Upper lobe of right lung (tissue), 1 donor: ENCODE measurements at places on chromosomes 1 and 21.

DNA sequence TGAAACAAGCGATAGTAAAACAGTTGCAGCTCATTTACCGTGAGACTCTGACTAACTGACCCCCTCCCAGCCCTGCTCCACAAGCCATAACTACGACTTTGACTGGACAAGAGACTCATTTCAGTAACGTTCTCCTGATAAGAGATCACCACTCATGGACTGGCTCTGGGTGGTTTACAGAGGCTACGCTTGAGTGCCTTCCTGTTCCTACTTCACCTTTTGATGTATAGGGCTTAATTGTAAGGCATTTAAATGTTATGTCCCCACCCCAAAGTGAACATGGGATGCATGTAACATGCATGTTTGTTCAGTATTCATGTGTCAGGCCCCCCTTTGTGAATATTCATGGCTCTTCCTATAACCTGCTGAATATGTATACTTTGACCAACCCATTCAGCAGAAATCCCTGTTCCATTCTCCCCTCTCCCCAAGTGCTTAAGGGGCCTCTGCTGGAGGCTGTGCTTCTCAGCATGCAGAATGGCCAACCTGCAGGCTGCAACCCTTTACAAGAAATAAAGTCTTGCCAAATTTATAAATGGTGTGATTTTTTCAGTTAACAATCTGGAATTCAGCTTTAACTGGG lies 50.7 kb upstream of the SPOCD1 start:
- no peak for DNase-seq

DNA sequence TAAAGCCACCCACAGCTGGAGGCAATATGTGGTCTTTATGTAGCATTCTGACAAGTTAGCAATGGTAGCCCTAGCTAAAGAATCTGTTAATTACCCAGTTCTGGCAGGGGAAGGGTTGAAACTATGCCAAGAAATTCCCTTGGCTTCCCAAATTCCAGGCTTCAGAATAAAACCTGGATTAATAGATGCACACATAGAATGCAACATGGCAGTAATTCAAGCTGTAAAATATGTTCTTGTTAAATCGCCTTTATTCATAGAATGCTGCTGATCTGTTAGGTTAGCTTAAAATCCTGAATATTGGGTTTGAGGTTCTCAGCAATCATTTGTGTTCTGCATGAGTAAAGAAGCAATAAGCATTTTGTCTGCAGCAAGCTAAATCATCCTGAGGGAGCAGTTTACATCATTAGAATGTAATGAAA lies 80.1 kb downstream of the ZNF326 start:
- DNase-seq, result no peak

DNA sequence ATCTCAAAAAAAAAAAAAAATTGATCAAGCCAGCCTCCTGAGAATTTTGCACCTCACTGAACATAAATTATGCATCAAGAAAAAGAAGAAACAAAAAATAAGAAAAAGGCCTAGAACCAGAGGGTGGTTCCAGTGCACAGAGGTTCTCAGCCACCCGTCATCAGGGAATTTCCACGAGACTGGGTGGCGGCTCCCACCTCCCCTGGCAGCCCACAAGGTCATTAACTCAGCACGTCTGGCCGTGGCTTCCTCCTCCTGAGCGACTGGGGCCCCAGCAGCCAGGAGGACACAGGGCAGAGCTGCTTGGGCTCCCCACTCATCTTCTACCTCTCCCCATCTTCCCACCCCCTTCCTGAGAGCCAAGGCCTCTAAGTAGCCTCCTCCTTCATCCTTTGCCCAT lies 15.7 kb upstream of the TMEM51 start:
- peak; percentile 52 for DNase-seq

DNA sequence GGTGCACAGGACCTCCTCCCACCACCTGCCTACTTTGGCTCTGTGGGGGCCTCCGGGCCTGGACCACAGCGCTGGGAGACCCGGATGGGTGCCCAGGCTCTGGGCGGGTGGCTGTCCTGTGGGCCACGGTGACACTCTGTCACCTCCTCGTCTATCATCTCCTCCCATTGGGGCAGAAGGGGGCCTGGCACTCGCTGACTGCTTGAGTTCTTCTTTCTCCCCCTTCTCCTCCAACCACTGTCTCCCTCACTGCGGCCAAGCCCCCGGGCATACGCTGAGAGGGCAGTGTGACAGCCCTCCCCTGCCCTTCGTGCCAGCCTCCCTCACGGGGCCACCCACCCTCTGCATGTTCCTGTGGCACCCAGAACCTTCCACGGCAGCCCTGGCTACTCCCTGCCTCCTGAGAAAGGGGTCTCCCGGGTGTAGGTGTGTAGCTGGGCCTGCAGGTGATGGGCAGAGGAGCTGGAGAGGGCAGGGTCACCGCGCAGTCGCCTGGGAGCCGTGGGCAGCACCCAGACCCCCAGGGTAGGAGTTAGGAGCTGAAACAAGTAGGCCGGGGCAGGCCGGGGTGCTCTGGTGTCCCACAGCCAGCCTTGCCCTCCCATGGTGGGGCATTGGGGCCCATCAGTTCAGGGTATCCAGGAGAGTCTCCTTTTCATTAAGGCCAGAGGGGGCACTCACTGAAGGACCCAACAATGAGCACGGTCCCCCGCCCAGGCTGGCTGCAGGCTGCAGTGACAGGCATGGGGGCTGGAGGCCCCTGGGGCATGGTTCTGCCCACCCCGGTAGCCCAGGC lies 9.2 kb upstream of the ARF1 start:
- peak; percentile 60 for DNase-seq

DNA sequence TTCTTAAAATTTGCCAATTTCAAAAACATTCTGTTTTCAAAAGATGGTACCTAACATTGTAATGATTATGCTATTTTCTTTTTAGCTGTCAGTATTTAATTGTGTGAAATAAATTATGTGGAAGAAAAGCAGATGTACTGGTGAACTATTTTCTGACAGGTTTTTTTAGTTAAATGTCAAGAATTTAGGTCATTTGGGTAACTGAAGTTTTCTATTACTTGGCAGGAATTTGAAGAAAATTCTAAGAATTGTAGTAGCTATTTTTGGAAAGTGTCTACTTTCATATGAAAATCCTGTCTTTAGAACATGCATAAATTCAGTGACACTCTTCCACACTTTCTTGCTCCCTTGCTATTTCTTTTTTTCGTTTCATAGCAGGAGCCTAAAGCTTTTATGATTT lies 28.5 kb upstream of the PTPRC start:
- no peak for DNase-seq

DNA sequence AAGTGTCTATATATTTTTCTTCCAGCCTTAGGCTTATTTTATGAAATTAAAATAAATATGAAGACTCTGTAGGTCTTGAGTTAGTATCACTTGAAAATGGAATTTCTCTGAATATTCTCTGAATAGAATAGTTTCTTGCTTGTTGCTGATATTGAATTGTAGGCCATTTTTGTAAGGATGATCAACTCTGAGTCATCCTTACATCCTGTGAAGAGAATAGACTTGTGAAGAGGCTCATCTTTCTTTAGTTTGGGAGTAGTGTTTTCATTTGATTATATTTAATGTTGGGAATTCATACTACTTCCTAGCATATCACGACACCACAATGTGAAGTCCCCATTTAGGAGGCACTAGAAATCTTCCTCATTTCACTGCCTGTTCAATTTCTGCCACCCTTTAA lies 27.5 kb upstream of the CD1D start:
- DNase-seq, result no peak

DNA sequence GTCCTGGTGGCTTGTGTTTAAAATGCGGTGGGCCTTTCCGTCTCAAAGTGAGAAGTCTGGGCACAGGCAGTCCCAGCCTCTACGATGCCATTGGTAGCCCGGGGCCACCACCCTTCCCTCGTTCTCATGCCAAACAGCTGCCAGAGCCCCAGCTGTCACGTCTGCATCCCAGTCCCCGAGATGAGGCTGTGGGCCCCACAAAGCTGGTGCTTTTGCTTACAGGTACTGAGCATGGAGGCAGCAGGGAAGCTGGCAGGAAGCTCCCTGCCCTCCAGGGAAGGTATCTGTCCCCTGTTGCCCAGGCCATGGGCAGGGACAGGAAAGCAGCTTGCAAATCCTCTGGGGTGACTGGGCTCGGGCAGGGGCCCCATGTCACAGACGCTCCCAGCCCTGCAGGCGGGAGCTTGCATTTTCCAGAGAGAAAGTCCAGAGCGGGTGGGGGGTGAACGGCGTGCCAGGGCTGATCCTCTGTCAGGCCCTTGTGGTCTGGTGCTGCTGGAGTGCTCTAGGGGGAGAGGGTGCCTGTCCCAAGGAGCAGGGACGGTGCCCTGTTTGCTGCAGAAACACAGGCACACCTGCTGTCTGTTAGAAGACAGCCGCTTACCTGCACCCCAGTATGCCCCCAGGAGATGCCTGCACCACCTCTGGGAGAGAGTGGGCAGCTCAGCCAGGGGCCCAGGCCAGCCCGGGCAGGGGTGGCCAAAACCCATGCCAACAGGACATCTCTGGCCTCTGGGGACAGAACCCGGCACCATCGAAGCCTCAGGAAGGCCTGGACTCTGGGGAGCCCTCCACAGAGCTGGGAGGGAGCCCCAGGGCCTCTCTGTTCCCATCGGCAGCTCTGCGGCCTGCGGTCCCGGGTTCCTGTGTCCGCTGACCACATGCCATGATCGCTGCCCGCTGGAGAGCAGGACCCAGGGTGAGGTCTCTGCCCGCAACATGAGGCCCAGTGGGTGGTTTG lies 45.9 kb downstream of the SLX9 start:
- peak; percentile 64 for DNase-seq

DNA sequence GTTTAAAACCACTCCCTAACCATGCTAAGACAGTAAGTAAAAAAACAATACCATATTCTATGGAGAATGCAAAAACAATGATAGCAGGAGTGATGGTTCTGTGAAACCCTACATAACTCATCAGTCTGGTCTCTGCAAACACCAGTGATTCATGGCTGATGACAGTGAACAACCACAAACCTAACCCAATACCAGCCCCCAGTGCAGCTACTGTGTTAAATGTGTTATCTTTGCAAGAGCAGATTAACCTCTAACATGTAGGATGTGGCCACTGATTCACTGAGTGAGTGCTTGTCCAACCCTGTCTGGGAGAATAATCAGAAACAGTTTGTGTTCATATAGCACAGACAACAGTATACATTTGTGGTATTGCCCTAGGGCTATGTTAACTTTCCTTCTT lies 100.2 kb upstream of the COG2 start:
- DNase-seq, result no peak

DNA sequence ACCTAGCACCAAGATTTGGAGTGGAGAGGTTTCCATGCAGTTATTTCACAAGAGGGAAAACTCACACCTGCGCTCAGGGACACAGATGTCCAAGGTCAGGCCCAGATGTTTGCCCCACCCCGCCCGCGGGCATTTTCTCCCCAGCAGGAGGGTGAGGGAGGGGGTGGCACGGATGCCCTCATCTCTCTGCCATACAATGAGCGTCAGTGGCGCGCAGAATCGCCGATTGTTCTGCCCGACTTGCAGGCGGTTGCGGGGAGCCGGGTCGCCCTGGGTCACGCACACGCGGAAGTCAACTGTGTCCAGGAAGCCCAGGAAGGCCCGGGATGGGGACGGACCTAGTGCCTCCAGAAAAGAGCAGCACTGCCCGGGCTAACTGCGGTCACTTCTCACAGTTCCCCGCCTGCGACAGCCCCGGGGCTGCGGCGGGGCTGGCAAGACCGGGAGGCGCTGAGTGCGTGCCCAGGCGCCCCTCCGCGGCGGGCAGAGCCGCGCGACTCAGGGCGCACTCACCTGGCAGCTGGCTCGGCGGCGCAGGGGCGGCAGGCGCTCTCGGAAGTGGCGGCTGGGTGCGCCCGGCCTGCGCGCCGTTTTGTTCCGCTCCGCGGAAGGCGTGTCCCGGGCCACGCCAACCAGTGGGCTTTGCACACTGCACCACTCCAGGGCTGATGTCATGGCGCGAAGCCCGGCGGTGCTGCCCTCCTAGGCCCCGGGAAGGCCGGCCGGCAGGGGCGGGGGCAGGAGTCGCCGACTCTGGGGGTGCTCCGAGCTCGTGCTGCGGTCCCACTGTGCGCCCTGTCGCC lies at the start of gene CSRP1:
Gene CSRP1, minus strand, starts transcription at position 567 of the 803 bp plus-strand sequence. CDS start 10,820 bp downstream, outside the sequence.
- DNase-seq, result peak; percentile 95

DNA sequence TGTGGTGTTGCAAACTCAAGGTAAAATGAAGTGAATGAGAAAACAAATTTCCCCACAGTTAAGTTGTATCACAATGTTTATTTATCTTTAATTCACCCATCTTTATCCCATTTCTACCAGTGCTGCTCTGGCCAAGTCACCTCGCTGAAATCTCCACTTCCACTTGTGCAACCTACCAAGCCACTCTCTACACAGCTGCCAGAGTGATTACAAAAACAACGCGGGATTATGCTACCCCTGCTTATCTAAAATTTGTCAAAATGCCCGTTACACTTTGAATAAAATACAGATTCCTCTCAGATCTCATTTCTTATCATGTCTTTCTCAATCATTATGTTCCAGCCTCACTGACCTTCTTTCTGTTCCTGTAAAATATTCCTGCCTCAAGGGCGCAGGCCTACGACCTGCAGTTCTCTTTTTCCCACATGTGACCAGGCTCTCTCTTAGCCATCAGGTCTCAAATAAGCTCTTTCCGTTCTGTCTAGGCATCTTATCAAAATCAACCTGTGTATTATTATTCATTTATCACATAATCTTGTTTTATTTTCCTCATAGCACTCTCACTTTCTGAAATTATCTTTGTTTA lies 95.6 kb downstream of the NTMT2 start:
- no peak for DNase-seq
